NB4 (cell line): ENCODE measurements at places on chromosomes 4 and X.
A peak's percentile ranks its signal among the peaks of the same experiment; 100 is the strongest.

DNA sequence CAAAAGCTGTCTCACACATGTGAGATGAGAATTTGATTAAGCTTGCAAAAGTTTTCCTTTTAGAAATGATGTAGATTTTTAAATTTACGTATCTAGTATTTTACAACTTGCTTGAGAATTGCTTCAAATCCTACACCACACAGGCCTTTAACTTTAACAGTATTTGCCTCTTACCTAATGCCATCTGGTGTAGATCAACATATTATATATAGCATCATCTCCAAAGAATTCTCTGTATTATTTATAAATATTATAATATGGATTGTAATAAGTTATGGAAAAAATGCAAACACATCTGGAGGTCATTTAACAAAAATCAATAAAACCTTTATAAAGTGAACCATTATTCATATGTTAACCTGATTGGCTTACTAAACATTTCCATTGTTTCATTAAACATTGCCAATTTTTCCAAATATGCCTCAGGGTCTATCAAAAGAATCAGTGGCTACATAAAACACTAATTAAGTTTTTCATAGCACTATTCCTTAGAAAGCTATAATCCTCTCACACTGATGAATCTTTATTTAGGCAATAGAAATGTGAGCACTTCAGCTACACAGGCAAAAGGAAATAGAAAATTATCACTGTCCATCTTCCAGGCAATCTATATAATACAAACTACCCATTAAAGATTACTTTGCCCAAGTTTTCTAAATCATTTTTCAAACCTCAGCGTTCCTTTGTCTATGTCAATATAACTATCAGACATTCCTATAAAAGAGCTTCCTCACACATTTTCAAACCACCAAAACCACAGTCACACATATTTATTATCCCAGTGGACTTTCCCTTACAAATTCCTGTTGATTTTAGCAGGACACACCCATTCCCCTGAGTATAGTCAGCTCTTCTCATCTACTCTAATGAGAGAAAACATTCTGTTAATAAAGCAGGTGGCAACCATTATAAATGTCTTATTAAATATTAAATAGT lies 83.5 kb upstream of the INTU start:
- no peak for DNase-seq

DNA sequence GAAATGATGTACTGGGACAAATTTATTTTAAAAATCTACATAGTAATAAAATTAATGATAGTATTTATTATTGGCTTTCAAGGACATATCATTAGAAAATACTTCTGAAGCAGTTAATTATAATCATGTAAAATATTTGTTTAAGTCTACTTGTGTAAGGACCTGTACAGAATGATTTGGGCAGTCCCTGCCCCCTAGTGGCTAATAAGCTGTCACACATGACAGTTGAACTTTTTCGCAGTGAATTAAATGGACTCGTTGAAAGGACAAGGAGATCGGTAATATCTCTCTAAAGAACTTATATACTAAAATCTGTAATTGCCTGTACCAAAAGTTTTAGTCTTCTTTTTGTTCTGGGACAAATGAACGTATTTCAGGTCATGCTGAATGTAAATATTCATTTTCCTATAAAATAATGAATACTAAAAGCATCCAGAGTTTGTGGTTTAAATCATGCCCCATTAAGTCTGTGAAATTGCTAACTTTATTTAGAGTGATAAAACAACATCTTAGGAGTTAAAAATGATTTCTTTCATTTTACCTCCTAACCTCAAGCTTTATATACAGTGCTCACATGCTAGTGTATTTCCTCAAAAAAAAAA lies 13.6 kb downstream of the EXOC1 start:
- DNase-seq, result peak; percentile 79

GRCh38 chrX:2427737-2428136 lies 73.0 kb downstream of the DHRSX start:
- DNase-seq, result no peak

DNA sequence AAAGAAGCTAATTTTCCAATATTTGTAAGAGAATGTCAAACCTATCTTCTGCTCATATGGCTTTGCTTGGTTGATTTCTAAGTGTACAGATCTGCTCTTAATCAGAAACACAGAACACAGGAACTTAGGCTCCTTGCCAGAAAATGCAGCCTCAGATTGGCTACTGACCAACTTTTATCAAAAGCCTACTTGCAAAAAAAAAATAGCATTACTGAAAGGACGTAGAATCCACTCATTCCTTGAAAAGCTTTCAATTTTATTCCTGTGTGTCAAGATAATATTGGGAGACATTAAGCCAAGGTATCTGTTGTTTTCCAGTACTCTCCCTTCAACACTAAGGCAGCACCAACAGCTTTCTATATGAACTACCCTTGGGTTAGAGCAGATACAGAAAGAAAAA lies 127.6 kb upstream of the INTU start:
- DNase-seq, result no peak

DNA sequence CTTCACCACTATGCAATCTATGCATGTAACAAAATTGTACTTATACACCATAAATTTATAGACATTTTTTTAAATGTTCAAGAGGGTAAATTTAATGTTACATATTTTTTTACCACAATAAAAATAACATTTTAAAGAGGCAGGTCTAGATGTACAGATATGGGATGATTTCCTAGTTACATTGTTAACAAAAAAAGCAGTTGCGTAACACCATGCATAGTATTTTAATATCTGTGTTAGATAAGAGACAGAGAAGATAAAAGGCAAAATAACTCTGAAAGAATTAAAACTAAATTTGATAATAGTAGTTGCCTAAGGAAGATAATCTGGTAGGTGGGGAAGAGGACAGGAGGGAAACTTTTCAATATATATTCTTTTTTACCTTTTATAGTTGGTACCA lies 9.1 kb upstream of the ATRX start:
- DNase-seq, result no peak

DNA sequence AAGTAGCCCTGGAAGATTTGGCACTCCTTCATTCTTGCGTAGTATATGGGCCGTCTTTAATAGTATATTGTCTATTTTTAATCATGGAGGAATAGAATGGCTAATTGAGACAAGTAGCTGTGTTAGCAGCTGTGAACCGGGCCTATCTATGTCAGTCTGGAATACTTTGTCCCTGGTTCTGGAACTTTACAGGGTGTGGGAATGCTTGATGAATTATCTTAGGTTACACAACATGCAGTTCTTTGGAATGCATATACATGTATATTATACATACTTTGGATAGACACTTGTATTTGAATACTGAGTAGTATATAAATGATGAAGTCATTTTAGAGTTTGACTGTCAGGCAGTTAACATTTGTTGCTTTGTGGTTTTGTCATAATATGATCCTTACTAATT lies 37.4 kb downstream of the PDLIM5 start:
- no peak for DNase-seq

DNA sequence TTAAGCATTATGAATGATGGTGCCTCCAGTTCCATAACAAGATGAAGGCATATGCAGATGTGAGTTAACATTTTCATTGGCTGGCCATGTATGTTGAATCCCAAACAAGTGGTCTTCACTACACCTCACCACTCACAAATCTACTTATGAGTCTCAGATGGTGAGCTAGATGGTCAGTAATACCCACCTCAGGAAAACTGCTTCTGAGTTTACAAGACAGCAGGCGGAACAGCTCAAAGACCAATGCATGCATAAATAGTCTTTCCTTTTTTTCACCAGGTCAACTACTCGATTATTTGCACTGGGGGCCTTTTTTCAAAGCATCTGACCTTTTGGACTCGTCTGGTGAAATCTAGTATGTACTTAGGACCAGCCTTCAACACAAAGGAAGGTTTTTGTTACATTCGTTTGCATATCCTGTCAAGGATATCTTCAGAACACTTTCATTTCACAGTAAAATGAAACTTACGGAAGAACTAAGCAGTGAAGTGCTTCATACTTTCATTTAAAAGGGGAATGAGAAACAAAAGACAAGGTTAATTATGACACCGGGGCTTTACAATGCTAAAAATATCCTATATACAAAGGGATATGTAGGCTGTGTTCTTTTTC lies 23.1 kb upstream of the TLR7 start:
- no peak for DNase-seq

GRCh38 chrX:45850775-45851433 lies 650.2 kb upstream of the DIPK2B start:
- peak; percentile 76 for DNase-seq

GRCh38 chr4:25245181-25245580 lies 11.3 kb downstream of the PI4K2B start:
- DNase-seq, result no peak

- DNase-seq, result no peak
These were observed 4.7 kb upstream of the SRPK3 start for GRCh38 chrX:153776120-153776599.

DNA sequence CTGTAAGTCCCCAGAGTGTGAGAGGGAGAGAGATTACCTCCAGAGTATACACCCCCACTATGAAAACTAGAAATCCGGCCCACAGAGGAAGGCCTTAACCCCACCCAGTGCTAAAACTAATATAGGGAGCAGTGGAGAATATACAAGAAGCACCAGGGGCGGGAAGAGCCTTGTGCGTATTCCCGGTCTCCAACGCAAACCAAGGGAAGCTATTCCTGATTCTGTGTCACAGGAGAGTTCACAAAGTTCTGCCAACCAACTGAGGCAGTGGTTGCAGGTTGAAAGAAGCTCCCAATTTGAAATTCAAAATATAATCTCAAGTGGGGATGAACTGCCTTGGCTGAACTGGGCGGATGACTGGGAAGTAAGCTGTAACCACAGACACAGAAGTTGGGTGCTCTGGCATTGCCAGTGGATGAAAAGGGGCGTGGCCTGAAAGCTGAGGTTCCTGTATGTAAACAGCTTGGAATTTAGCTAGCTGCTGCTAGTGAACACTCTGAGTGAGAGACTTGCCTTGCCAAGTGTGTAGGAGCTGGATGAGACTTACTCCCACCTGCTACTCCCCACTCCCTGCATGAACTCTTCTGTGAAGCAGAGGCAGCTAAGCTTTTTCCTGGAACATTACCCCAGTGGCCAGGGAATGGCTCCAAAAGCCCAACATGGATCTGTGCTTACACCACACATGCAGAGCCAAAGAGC lies 32.7 kb downstream of the ELF2 start:
- peak; percentile 54 for DNase-seq

- DNase-seq, result no peak
These were observed 58.1 kb upstream of the BCOR start for GRCh38 chrX:40155589-40156469.

GRCh38 chrX:46257451-46257879 lies 287.8 kb downstream of the ZNF674 start:
- no peak for DNase-seq

DNA sequence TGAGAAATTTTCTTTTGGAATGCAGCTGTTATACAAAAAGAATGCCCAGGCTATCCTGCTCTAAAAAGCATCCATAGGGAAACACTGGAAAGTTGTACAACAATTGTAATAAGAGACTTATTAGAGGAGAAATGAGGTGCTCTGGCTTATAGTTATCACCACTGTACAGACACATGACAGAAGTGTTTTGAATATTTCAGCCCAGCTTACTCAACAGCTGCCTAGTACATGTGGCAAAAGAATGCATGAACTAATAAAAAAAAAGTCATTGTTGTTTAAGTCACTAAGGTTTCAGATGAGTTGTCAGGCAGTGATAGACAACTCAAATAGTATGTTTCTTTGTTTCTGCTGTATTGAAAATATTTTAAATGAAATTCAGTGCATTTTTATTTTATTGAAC lies 307.7 kb downstream of the GPM6A start:
- no peak for DNase-seq

GRCh38 chrX:41935832-41936231 lies 12.5 kb upstream of the CASK start:
- DNase-seq, result no peak

DNA sequence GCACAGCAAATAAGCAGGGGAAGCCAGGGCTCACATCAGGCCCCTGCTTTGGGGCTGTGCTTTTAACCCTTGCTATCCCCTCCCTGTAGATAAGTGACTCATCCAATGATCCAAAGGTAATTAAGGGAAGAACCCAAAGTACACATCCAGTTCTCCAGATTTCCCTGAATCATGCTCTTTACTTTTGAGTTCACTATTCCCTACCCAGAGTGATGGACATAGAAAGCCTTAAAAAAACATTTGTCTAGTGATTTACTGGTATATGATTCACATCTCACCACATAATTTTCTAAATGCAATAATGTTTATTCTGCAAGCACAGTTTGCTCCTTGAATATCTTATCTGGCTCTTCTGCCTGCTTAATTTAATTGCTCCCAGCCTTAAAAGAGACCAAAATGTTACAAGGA lies 136.2 kb downstream of the PPP3CA start:
- DNase-seq, result no peak

DNA sequence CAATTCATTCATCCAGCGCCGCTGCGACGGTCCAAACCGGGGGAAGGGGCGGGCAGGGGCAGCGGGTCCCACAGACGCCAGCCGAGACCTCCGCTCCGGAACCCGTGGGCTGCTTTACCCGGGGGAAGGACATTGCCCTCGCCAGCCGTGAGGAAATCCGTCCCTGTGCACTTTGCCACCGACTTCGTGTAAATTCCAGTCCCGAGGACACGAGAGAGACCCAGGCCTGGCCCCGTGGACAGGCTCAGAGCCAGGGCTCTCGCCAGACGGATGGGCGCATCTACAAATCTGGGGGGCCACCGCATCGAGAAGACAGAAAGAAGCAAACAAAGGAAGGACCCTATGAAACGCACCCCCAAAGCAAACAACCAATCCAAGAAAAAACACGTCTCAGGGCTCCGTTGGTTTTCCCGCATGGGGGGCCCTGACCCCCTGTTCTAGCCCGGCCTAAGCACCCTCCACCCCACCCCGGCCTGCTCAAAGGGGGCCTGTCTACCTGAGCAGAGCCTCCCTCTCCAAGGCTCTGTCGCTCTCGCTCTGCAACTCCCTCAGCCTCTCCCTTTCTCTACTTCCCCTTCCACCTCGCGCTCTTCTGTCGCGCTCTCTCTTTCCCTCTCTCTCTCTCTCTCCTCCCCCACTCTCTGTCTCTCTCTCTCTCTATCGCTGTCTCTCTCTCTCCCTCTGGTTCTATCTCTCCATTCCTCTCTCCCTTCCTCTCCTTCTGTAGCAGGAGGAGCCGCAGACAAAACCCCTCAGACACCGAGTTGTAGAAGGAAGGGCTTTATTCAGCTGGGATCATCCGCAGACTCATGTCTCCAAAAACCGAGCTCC lies 11.3 kb downstream of the FRG2 start:
- DNase-seq, result no peak

GRCh38 chrX:1481636-1482529 lies 29.2 kb upstream of the ASMTL start:
- peak; percentile 94 for DNase-seq

- no peak for DNase-seq
These were observed 46.8 kb downstream of the WDR44 start for GRCh38 chrX:118392716-118393115.

- DNase-seq, result no peak
These were observed 69.9 kb downstream of the AMELX start for GRCh38 chrX:11363069-11363594.

GRCh38 chr4:47954245-47954644 lies 39.9 kb upstream of the NFXL1 start:
- DNase-seq, result no peak

GRCh38 chr4:156901871-156902270 lies 69.7 kb downstream of the PDGFC start:
- no peak for DNase-seq

DNA sequence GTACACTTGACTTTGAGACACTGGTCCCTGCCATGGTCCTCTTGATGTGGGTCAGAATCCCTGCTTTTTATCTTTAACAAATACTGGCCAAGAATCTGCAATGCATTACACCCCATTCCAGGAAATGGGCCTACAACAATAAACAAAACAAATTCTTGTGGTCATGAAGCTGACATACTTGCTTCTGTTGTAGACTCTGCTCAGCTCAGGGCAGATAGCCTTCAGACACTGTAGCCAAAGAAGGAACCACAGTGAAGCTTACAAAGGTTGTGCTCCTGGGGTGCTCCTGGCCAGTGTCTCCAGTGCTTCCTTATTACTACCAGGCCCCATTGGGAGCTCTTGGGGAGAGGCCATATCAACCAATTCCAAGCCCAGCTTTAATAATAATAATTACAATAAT lies 21.8 kb downstream of the KIAA1210 start:
- DNase-seq, result no peak
